ENCODE measurements at places on chromosomes 7 and 10. TPM values are rescaled to one million over a fixed set of nuclear protein-coding genes. Genes with fewer than 3 reads are reported as not detected.

Gene SFRP4
- total RNA-seq = 0.27 TPM

Gene SVIL
- 0.94 TPM for total RNA-seq

Gene FKBP9
- total RNA-seq = 170 TPM

Gene PNLIPRP2
- total RNA-seq = not detected

Gene MACC1
- 0.15 TPM for total RNA-seq

DNA sequence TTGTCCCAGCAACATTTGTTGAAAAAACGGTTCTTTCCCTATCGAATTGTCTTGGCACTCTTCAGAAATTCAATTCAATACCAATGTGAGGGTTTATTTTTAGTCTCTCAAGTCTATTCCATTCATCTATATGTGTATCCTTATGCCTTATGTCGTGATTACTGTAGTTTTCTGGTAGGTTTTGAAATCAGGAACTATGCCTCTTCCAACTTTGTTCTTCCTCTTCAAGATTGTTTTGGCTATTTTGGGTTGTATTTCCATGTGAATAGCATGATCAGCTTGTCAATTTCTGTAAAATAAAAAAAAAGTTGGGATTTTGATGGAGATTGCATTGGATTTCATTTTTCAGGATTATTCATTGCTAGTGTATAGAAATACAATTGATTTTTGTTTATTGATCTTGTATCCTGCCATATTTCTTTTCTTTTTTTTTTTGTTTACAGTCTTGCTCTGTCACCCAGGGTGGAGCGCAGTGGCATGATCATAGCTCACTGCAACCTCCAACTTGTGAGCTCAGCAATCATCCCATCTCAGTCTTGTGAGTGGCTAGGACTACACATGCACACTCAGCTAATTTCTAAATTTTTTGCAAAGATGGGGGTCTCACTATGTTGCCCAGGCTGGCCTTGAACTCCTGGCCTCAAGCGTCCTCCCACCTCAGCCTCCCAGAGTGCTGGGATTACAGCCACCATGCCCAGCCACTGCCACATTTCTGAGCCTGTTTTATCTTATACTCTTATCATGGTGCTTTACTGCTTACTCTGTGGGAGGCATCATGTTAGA is 46.2 kb upstream of the MKLN1 start:
- no peak for DNase-seq

GRCh38 chr10:124768791-124769190 is 22.9 kb downstream of the EEF1AKMT2 start:
- no peak for DNase-seq

All from M059J (cell line).